ENCODE measurements at places on chromosomes 12 and 14.

DNA sequence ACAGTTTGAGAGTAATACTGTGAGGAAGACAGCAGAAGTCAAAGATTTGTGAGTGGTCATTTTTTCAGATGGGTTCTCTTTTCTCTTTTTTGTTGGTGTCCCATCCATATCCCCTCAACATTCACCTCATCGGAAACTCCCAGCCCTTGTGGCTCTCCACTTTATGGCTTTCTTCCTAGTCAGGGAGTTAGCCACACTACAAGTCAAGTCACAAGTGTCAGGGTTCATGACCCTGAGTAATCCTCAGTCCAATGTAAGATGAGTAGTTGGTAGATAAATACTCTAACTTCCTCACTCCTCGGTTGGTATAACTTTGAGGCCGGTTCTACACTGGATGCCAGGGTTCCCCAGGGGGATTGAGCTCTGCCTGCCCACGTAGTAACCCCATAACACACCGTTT lies 41.4 kb downstream of the PTGER2 start:
- no peak for DNase-seq

GRCh38 chr14:98501335-98501734 lies 770.7 kb downstream of the BCL11B start:
- DNase-seq, result no peak

DNA sequence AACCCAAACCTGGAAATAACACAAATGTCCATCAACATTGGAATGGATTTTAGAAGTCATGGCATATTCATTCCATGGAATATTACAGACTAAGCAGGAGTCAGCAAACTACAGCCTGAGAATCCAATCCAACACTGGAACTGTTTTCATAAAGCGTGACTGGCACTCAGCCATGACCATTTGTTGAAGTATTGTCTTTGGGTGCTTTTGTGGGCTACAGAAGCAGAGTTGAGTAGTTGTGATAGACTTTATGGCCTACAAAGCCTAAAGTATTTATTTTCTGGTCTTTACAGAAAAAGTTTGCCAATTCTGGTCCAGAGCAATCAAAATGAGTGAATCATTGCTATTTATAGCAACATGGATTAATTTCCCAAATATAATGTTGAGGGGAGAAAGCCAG lies 34.5 kb upstream of the FRS2 start:
- DNase-seq, result no peak

DNA sequence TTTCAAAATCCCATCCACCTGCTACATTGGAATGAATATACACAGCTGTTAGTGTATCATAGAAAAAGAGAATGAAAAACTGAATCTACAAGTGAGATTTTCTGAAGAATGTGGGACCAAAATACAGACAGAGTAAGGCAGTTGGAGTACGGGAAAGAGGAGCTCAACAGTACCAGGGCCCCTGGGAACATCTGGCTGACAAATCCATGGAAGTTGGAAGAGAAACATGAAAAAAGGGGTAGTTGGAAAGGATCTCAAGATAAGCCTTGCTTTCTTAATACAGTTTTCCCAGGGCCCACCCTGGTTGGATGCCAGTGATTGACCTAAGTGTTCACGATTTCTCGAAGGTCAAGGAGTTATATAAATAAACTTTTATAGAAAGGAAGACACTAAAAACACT lies 54.0 kb upstream of the SLCO1C1 start:
- no peak for DNase-seq

- DNase-seq, result no peak
Measured at GRCh38 chr12:3376779-3377455, 114.1 kb upstream of the PRMT8 start.

GRCh38 chr14:52995998-52996397 lies 45.1 kb upstream of the FERMT2 start:
- no peak for DNase-seq

GRCh38 chr14:36450550-36450949 lies 69.5 kb downstream of the NKX2-1 start:
- DNase-seq, result no peak

DNA sequence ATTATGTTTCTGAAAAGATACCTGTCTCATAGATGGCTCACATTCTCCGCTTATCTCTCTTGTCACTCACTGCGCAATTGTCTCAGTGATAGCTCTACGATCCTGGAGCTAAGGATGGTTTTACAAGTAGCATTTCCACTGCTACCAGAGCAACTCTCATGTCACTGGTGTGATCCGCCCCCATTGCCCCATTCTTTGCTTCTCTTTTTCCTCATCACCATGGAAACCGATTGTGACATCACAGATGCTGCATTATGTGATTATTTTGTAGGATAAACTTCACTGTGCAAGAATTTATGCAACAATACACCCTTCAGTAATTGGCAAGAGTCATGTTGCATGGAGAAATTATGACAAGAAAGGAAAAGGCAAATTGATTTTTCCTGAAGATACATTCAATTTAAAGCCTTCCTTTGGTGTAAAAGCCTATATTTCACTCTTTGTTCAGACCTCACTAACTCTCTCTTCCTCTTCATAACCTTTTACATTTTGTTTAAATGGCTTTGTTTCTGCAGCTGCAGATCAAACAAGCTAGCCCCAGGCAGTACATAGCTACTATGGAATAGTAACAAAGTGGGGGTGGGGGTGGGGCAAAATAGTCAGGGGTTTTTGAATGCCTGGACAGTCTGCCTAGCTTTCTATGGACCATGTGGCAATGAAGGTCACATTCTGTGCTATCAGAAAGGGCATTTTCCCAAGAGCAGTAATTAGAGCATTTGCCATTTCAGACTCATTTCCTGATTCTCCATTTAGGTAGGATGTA lies 539.8 kb downstream of the NRXN3 start:
- DNase-seq, result no peak

GRCh38 chr12:118999107-118999506 lies 17.8 kb downstream of the SRRM4 start:
- DNase-seq, result no peak

GRCh38 chr12:115791331-115791730 lies 486.2 kb downstream of the MED13L start:
- DNase-seq, result no peak

DNA sequence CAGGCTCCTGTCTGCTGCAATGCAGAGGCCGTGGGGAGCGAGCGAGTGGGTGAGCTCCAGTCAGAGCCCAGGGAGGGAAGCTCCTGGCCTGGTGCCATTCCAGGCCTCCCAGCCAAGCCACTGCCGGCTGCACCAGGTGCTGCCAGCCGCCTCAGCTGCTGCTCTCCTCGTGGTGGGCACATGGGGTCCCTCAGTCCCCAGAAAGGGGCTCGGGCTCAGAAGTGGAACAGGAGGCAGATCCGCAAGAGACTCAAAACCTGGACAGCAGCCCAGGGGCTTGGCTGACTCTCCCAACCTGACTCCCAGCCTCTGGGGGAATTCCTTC lies 2.4 kb downstream of the ABCB9 start:
- DNase-seq, result no peak

DNA sequence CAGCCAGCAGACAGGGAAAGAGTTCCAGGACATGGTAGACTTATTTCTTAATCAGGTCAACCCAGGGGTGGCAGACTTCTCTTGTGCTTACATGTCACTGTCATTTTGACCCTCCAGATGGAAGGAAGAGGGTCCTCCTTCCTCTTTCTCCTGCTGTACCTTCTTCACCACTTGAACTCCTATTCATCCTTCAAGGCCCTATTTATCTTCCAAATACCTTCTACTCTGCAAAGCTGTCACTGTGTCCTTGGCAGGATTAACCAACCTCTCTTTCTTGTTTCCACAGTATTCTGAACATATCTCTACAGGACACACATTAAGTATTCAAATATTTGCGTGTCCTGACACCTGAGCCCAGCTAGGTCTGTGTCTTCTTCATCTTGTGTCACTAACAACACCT lies 163.1 kb downstream of the DICER1 start:
- DNase-seq, result no peak

DNA sequence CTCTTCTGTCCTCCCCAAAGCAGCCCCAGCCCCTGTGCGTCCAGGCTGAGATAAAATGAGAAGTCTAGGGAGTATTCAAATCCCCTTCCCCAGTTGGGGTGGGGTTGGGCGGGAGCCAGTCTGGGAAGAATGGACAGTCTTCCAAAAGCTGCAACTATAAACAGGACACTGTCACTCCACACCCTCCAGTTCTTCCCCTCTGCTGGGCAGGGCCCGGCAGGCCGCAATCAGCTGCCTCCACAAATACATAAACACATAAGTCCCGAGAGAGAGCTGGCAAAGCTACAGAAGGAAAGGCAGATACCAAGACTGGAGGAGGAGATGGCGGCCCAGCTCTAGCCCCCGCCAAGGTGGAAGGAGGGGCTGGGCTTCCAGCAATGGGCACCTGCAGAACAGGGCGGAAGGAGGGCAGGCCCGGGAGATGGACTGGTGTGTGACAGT lies 12.7 kb downstream of the LTBP2 start:
- no peak for DNase-seq

- no peak for DNase-seq
Measured at GRCh38 chr14:74856366-74856765, 19.6 kb downstream of the PROX2 start.

GRCh38 chr14:61041704-61042103 lies 60.7 kb downstream of the SLC38A6 start:
- DNase-seq, result no peak

DNA sequence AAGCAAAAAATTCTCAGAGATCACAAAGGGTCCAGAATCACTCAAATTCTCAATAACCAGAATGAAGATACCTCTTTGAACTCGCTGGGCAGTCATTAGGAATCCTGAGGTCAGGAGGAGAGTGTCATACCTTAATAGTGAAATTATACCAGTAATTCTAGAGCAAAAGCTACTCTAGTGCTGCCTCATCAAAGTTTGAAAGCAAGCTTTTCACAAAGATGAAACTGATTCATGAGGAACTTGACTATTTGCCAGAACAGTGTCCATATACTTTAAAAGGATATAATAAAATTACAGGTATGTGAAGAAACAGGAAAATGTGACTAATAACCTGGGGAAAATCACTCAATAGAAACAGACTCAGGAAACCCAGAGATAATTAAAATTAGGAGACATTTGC lies 44.5 kb downstream of the EML5 start:
- DNase-seq, result no peak

DNA sequence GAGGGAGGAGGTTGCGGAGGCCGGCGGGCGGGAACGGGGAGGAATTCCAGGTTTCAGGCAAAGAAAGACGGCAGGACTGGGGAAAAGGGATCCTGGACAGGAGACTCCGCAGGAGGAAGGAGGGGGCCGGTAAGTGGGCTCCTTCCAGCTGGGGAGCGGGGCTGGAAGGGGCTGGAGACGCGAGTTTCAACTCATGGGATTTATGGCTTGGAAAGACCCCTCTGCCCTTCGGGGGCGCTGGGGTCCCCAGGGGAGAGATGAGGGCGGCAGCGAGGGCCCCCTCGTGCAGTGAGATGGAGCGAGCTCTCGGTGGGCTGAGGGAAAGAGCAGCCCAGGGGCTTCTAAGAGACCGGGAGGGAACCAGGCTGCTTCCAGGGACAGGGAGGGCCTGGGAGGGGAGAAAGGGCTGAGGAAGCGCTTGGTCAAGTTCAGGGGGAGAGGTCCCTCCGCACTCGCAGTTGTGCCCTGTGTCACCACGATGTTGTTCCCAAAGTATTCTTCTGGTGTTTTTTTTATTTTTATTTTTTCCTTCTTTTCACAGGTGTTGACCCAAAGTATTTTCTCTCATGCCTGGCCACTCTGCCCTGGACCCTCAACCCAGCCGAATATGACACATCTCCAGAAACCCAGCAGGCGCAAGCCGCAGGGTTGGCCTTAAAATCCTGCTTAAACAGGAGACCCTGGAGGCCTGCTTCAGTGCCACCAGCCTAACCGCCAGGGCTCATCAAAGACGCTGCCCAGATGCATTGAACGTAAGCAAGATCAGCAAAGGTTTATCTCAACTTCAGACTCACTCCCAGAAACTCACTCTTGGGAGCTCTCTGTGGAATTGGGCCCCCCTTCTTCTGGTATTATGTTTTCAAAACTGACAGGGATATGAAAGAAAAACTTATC lies 16.1 kb downstream of the TNFAIP2 start:
- no peak for DNase-seq

DNA sequence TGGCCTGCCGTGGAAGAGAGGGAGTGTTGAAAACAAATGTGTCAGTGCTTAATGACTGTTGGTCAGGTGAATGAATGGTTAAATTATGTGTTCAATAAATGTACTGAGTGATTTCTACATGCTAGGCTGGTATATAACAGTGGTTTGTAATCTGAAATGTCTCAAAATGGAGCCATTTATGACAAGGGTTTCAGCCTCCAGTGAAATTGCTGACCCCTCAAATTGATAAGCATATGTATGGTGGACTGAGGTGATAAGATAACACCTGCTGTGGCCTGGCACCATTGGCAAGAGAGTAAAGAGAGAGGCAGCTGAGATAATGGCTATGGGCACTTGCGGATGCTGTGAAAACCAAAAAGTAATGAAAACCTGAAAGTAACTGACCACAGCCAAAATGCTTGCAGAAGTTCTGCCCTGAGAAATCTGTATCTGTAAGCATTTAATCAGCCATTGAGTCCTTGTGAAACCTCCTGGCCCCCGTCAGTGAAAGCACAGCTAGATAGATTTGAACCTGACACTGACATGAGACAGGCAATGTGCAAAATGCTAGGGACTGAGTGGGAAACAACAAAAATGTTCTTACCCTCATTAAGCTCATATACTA lies 1.4 kb upstream of the BCAT1 start:
- no peak for DNase-seq

DNA sequence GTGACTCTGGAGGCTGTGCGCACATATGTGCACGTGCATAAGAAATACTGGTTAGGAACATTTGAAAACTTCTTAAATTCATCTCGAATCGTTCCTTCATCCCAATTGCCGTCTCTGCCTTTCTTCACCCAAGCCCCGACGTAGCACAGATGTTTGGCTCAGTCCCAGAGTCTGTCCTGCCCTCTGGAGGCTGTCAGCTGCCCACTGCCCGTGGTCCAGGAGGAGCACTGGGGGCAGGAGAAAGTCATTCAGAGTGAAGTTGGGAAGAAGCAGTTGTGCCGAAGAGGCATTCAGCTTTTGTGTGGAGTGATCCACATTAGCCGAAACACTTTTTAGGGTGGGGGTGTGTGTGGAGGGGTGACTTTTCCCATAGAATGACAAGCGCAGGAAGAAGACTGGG lies 124.9 kb downstream of the TSPAN9 start:
- no peak for DNase-seq

DNA sequence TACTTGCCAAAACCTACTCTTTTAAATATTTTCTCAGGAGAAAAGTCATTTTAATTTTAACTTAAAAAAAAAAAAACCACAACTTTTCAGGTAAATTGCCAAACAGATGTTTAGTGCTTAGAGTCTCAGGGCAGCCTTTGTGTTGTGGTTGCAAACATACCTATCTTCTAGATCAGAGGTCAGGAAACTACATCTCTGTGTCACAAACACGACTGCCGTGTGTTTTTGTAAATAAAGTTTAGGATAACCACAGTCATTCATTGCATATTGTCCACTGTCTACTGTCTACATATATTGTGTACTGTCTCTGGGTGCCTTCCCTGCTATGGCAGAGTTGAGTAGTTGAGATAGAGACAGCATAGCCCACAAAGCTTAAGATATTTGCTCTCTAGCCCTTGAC lies 48.9 kb downstream of the DYRK2 start:
- DNase-seq, result no peak

GRCh38 chr14:59739794-59740193 lies 130.8 kb downstream of the RTN1 start:
- DNase-seq, result no peak

DNA sequence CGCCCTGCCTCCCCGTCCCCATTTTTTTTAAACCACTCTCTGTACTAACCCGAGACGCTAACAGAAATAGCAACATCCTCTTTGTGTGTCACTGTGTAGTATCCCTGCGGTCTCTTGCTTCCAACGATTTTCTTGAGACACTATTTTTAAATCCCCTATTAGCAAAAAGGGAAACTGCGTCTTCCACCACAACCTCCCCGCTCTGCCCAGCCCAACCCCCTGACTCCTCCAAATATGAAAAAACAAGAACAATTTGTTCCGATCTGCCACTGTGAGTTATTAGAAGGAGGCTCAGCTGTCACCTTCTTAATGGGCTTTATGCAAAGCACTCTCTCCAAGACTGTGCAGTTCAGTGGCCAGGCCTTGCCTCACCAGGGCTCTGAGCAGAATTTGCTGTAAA lies 76.3 kb downstream of the MAP1LC3B2 start:
- DNase-seq, result no peak

All from type B pancreatic cell (in vitro differentiated cells).